ENCODE measurements at places on chromosomes 3 and 15. TPM values are rescaled to one million over a fixed set of nuclear protein-coding genes. Genes with fewer than 3 reads are reported as not detected.

SLC25A36 gene
- 102 TPM for total RNA-seq

- no peak for DNase-seq
Measured at GRCh38 chr3:89467898-89468363, 360.5 kb downstream of the EPHA3 start.

DNA sequence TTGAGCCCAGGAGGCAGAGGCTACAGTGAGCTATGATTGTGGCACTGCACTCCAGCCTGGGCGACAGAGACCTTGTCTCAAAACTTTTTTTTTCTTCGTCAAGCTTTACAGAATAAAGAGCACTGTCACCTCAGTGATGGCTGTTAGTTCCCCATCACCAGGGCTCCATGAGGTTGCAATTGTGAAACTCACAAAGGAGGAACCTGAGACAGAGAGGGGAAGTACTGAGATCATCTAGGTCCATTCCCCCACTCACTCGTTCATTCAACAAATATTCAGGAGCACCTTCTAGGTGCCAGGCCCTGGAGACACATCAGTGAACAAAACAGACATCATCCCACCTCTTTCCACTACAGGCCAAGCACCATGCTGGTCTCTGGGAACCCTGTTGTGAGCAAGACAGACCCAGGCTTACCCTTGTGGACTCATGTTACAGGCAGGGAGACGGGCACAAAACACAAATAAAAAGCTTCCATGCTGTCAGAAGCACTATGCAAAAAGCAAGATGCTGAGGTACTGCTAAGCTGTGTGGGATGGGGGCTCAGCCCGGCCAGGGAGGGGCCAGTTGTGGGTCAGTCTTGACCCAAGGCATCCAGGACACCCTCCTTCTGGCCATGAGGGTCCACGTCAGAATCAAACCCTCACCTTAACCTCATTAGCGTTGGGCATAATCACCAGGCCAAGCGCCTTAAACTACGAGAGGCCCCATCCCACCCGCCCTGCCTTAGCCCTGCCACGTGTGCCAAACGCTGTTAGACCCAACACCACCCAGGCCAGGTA lies 2.1 kb upstream of the RHO start:
- DNase-seq, result no peak

DNA sequence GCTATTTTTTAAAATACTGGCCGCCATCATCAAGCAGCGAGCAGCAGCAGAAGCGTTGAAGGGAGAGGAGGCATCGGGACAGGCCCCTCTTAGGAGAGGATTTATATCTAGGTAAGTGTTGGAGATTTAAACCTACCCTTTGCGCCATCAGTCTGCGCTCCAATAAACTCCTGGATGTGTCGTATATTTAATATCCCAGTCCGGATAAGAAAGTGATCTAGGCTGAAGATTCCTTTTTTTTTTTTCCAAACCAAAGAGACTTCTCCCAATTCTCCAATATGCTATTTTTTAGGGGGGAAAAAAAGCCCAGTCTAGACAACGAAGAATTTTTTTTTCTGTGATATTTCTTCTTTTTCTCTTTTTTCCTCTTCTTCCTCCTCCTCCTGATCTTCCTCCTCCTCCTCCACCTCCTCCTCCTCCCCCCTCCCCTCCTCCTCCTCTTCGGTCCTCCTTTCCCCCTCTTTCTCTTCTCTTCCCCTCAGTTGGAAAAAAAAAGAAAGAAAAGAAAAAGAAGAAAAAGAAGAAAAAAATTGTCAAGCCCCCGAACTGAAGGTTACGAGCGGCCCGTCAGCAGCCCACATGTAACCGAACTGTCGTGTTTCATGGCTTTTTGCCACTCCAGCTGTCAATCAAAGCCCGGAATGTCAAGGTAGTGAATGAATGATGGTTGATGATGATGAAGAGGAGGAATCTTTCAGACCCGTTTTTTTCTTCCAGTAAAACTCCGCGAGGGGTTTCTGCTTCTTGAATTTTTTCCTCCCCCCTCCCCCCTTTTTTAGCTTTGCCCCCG lies 835 bp downstream of the MEIS2 start:
- DNase-seq, result peak; percentile 15

Data from activated CD8-positive, alpha-beta T cell treated with anti-CD3 and anti-CD28 coated beads for 36 hours (primary cell).